ENCODE measurements at places on chromosomes 2 and 18. TPM values are rescaled to one million over a fixed set of nuclear protein-coding genes. Genes with fewer than 3 reads are reported as not detected.

- no peak for DNase-seq
Observed at GRCh38 chr2:183215917-183216316, 91.7 kb downstream of the NUP35 start.

DNA sequence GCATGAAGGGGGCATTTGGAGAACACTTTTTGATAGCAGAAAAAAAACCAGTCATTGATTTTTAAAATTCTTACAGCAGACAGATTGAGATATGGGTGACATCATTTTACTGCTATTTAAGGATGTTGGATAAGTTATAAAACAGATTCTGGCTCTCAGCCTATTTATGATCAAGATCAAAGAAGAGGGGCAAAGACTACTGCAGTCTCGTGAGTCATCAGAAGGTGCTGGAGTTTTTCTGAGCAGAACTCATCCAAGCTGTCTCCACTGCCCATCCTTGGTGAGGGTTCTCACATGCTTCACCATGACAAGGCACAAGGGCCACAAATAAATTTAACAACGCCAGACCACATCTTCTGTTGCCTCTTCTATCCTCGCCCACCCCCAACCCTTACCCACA lies 58.8 kb downstream of the ST6GAL2 start:
- no peak for DNase-seq

GRCh38 chr2:177812713-177813396 lies 259.7 kb downstream of the PDE11A start:
- DNase-seq = no peak

The CRYGD gene
- not detected for total RNA-seq

GRCh38 chr2:75456111-75456510 lies 104.6 kb downstream of the EVA1A start:
- DNase-seq = no peak

- no peak for DNase-seq
Observed at GRCh38 chr2:101401906-101402305, 14.6 kb upstream of the CREG2 start.

GRCh38 chr2:109365131-109365530 lies 236.1 kb downstream of the SH3RF3 start:
- no peak for DNase-seq

The IL1R2 gene
- 8.2 TPM for total RNA-seq

- DNase-seq = no peak
Observed at GRCh38 chr2:210459880-210460279, 16.7 kb downstream of the LANCL1 start.

The PLGLB2 gene
- 4.0 TPM for total RNA-seq

The CYP27C1 gene
- 0.29 TPM for total RNA-seq

The CHRND gene
- not detected for total RNA-seq

DNA sequence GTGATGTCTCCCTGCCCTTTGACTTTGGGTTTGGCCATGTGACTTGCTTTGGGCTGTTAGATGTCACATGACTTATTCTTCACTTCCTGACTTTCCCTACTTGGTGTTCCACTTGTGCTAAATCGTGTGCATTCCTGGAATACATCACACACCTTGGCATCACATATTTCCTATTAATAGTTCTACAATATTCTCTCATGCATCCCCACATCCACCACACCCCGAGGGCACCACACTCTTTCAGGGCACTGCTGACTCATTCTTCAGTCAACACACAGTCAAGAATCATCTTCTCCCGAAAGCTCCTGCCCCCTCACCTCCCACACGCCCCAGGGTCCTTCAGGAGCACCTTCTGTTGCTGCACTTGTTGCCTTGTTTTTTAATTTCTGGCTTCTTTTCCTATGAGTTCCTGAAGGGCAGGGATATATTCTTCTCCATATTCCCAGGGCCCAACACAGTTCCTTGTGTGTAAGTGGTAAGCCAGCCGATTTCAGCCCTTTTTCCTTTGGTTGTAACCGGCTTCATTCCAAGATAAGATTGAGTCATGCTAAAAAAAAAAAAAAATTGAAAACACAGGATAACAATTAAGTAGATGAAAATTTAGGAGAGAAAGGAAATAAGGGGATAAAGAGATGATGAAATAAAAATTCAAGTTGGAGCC lies 341.4 kb downstream of the SLC4A3 start:
- peak; percentile 56 for DNase-seq

DNA sequence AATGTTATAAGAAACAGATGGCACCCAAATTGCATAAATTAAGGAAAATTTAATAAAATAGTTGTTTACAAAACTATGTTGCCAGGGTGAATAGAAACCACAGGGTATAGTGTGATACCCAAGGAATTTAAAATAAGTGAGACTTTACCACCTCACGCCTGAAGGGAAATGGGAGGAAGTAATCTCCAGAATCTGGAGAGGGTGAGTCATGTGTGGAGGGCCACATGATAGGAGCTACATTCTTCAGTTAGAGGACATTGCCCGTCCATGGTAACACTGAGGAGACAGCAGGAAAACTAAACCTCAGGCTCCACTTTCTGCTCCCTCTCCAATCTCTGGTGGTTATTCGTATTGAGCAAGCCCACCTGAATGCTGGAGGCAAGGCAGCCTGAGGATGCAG lies 97.2 kb upstream of the NXPH2 start:
- no peak for DNase-seq

DNA sequence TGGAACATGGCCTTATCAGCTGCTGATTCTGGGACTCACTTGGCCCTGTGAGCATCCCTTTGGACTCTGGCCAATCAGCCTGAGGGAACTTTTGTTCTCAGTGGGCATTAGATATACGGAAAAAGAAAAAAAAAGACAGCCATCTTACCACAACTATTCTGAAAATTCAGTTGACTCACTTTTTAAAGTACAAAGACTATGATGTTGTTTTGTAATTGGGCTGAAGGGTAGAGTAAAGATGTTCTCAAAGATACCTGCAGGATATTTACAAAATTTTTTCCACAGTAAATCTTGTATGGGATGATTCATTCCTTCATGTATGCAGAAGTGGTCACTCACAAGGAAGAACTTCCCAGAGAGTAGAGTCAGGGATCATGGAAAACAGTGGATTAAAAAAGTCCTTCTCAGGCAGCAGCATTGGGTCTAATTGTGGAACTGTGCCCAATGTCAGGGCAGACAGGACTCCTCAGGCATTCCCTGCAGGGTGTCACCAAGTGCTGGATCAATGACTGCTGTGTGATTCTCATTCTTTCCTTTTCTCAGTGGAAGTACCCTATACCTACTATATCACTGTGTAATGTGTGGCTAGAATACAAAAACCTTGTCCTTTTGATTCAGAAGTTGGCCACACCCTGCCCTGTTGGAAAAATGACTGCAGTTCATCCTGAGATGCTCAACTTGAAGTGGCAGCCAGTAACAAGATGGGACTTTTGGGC lies 35.4 kb downstream of the SULT1C4 start:
- DNase-seq = peak; percentile 53

The KLF11 gene
- 27.5 TPM for total RNA-seq

DNA sequence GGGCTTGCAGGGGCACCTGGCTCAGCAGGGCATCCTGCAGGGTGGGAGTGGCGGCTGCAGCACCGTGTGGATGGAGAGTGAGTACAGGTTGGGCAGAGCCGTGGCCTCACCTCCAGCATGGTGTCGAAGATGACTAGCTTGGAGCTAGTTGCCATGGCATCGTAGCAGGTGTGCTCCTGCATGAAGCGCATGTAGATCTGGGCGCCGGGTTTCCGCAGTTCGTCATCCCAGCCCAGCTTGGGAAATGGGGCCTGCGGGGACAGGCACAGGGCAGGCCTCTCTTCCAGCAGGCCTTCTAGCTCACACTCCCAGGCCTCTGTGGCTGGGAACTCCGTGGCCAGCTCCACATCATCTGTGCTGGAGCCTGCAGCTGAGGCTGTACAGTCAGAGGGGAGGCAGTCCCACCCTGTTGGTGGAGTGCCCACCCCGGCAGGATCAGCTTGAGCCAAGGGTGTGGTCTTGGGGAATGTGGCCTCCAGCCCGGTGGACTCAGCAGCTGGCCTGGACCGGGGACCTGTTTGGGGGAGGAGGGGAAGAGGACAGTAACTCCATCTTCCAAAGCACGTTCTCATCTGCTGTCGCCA lies 1.6 kb downstream of the PRKAG3 start:
- DNase-seq = no peak

DNA sequence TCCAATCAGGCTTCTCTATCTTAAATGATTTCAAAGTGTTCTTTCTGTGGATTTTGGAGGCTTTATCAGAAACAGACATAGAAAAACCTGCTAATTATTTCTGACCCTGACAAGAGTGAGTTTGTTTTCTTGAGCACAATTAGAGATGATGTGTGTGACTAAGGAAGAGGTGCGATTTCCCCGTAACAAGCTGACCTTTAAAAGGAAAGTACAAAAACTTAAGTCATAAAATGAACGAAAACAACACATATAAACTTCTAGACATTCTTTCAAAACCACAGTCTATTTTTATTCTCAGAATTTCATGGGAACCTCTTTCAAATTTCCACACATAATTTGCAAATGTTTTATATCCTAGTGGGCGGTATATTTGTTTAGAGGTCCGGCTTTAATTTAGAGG lies 604.8 kb downstream of the CPS1 start:
- DNase-seq = no peak

The DYNAP gene
- total RNA-seq = not detected

DNA sequence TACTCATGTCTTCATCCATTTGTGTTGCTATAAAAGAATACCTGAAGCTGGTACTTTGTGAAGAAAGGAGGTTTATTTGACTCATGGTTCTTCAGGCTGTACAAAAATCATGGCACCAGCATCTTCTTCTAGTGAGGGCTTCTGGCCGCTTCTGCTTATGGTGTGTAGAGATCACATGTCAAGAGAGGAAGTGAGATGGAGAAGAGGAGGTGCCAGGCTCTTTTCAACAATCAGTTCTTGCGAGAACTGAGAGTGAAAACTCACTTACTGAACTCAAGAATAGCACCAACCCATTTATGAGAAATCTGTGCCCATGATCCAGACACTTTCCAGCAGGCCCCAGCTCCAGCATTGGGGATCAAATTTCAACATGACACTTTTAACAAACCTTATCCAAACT lies 30.0 kb upstream of the BARD1 start:
- DNase-seq = no peak

DNA sequence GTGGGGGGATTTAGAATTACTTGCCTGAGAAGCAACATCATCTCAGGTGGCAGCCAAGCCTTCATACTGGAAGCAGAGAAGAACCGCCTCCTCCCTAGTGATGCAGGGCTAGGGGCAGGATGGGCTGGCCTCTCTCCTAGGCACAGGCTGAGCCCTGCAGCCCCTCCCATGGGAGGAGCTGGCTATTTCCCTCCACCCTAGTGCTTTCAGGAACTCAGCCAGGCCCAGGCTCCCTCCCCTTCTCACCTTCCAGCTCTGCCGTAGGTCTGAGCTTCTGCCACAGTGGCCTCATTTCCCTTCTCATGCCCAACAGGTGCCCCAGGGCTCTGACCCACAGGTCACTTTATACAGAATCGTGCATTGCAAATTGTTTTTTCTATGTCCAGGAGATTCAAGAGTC lies 31.0 kb downstream of the CENPA start:
- no peak for DNase-seq

The CFAP221 gene
- 3.5 TPM for total RNA-seq

DNA sequence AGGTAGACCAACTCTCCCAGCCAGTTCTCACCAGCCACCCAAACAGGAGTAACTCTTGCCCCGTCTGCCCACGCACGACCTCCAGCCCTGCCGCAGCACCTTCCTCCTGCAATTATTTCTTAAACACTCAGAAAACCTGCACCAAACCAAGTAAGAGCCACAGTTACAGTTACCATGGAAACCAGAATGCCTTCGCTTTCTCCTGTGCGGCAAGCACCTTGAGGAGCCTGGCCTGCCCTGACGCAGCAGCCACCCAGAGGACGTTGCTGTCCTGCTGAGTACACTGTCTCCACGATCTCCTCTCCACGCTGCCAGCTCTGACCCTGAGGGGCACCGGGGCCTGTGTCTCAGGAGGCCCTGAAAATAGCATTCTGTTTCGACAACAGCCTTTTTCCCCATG lies 94.3 kb upstream of the SMIM21 start:
- no peak for DNase-seq

DNA sequence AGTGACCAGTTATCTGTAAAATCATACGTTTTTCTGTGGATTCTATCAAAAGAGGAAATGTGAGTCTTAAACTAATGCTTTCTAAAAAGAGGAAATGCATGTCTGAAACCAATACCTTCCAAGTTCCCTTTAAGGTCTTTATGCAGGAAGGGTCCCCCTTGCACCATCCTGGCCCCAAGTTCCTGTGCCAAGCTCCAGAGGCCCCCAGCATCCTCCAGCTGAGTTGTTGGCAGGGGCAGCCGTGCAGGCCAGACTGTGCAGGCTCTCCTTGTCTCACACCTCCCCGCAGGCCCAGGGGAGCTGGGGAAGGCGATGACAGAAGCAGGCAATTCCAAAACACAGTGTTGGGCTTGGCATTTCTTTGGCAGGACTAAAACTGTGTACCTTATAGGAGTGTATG lies 39.2 kb downstream of the DPYSL5 start:
- no peak for DNase-seq

GRCh38 chr2:214715025-214715424 lies 94.5 kb downstream of the BARD1 start:
- no peak for DNase-seq

The LRRC30 gene
- total RNA-seq = not detected

DNA sequence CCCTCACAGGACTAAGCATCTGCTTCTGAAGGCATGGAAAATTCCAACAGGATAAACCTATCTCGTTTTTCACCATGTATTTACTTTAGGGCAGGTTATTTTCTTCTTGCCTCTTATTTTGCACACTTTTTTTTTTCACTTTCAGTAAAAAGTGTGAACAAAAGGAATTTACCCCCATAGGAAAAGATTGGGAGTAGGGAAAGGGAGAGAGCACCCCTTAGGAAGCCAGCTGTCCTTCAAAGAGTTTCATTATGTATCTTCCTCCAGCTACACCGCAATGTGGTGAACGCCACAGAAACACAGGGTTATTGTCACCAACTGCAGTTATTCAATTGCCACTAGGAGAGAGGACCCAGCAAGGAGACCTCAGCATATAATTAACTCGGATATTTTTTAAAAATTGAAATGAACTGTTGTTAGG lies 286.2 kb upstream of the VRK2 start:
- no peak for DNase-seq

The CCDC148 gene
- total RNA-seq = 4.6 TPM

DNA sequence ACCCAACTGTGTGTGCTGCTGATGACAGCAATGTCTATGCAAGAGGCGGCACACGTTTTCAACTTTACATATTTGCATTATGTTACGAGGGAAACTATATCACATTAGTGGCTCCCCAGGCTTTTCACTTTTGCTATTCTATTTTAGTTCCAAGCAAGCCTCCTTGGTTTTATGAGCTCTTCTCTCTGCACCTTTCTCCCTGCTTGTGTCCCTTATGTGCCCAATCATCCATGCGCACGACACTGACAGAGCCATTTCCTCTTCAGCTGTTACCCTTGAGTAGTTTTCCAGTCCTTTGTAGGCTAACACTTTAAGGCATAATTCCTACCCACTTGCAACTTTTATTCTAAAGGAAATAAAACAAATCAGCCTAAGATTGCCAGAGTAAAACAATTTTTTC lies 154.3 kb downstream of the TCF4 start:
- DNase-seq = no peak

GRCh38 chr2:12862541-12862940 lies 145.8 kb downstream of the TRIB2 start:
- DNase-seq = no peak

The KIAA2012 gene
- not detected for total RNA-seq

The CIDEA gene
- 461 TPM for total RNA-seq

GRCh38 chr2:64950226-64951160 lies 38.7 kb upstream of the SLC1A4 start:
- no peak for DNase-seq

- no peak for DNase-seq
Observed at GRCh38 chr18:69647702-69648101, 247.0 kb downstream of the DOK6 start.

All from breast epithelium (tissue), 4 donors.